GF-D8 (cell line): ENCODE measurements at places on chromosomes 2 and 18.

GRCh38 chr18:12391487-12392165 lies 14.6 kb upstream of the AFG3L2 start:
- DNase-seq, result peak; percentile 10

GRCh38 chr2:47360927-47361326 lies 42.0 kb upstream of the MSH2 start:
- DNase-seq, result no peak

- DNase-seq, result no peak
These were observed 22.6 kb upstream of the SERPINB7 start for GRCh38 chr18:63752636-63753035.

DNA sequence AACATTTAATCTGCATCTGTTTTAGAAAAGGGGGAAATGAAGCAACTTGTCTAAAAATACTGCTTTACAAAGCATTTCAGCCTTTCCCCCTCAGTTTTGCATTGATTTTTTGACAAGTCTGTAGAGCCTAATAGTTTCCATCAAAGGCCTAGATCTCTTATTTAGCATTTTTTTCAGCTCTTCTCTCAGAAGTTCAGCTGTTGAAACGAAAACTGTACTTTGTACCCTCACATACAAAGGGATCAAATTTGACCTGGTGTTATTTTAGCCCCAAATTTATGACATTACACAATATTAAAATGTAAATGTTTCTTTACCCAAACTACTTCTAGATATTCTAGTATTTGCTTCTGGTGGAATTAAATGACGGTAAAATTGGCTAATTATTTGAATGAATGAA lies 13.0 kb downstream of the YPEL5 start:
- DNase-seq, result no peak

GRCh38 chr2:186687807-186688211 lies 6.1 kb upstream of the FAM171B start:
- no peak for DNase-seq

DNA sequence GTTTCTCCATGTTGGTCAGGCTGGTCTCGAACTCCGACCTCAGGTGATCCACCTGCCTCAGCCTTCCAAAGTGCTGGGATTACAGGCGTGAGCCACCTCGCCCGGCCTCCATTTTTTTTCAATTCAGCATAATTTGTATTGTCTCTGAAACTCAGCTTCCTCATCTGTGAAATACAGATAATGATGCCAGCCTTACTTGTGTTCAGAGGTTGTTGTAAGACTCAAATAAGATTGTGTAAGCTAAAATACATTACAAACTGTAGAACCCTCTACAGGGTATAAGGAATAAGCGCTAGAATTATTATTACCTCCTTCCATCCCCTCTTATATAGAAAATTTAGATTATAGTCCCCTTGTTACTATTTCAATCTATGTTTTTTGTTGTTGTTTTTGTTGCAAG lies 24.8 kb upstream of the STARD7 start:
- DNase-seq, result no peak

DNA sequence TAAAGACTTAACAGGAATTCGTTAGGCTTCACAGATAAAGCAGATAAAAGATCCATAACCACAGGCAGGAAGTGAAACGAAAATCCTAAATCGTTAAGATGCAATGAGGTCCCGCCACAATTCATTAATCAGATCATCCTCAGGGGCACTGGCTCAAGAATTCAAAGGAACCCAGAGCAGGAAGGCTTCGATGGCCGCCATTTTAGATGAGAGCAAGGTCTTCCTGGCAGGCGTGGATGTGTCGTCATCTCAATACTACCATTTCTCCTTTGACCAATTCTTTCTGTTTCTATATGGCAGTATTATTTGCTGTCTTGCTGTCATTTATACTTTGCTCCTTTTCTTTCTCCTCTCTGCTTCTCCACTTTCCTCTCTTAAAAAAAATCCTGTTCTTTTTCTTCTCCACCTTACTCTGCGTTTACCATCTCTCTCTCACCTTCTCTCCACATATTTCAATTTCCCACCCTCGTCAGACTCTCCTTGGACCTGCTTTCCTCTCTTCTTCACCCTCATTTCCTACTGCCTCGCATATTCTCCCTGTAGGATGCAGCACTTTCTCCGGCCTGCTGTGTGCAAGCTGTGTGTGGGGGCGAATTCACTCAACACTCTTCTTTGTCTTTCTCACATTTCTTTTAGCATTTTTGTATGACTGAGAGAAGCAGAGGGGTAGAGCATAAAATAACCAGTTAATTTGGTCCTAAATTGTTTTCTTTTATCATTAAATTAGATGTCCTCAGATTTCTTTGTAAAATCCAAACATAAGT lies 35.1 kb upstream of the LHCGR start:
- DNase-seq, result no peak

GRCh38 chr2:230712443-230713330 lies at the start of gene CAB39:
CAB39 (plus strand) TSS chr2:230712842; CDS start chr2:230760002, 47,160 bp downstream.
- DNase-seq, result peak; percentile 92
